Naive thymus-derived CD4-positive, alpha-beta T cell (primary cell): ENCODE measurements at places on chromosomes 3 and 15.

DNA sequence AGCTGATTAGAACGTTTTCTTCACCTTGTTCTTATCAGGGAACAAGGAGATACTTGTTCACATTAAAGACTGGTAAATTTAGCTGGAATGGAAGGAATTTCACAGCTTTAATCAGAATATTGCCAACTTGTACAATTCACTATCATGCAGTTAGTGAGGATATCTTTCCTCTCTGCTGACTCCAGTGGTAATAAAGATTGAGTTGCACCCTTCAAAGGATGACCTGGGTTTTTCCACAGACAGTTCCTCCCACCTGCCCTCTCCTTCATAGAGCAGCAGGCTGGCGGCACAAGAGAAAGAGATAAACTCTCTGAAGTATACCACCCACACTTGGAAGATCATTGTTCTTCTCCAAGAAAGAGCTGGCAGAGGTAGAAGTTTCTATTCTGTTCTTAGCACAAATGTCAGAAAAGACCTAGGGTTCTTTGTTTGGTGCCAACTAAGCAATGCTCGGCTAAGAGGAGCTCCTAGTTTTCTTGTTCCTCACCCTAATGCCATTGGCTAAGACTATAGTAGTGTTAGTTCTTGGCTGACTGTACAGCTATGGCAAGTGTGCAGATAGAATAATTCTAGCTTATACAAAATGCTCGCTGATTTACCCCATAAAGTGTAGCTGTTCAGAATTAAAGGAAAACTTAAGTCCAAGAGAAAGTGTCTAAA is 169.1 kb downstream of the CLSTN2 start:
- DNase-seq: no peak

DNA sequence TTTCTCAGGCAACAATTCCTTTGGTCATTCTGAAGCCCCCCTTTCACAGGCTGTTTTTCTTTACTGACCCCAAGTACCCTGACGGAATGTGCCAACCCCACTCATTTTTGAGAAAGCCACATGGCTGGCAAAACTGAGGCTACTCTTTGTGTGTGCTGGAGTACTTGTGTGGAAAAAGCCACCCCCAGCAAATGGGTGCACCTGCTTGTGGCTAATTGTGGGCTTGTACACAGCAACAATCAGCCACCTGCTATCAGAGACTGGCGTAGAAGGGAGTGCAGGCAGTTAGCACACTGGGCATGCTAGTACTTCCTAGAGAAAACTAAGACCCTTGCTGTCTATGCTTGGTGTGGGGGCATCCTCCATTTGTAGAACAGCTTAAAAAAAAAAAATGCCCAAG is 110.1 kb upstream of the LMOD3 start:
- DNase-seq: no peak

- DNase-seq: peak; percentile 82
These were observed 3.0 kb downstream of the SLC51A start for GRCh38 chr3:196219194-196219969.

GRCh38 chr3:149658744-149659497 is 1.1 kb upstream of the WWTR1 start:
- no peak for DNase-seq

DNA sequence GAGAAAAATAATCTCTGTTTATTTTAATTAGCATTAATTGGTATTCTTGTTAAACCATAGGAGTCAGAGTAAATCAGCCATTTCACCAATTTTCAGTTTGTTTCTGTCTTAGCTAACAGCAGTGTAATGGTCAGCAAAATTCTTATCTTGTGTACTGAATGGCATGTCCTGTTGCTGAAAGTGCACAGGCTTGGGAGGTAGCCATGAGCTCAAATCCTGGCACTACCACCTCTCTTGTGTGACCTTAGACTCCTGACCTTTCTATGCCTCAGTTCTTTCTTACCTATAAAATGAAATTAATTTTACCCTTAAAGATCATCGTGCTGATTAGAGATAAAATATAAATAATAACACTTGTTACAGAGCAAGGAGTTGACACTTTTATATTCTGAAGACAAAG is 35.8 kb downstream of the MLH1 start:
- DNase-seq: no peak

GRCh38 chr15:99090938-99091337 is 13.9 kb upstream of the SYNM start:
- no peak for DNase-seq

GRCh38 chr3:46512191-46512749 is 14.5 kb downstream of the RTP3 start:
- DNase-seq: no peak

DNA sequence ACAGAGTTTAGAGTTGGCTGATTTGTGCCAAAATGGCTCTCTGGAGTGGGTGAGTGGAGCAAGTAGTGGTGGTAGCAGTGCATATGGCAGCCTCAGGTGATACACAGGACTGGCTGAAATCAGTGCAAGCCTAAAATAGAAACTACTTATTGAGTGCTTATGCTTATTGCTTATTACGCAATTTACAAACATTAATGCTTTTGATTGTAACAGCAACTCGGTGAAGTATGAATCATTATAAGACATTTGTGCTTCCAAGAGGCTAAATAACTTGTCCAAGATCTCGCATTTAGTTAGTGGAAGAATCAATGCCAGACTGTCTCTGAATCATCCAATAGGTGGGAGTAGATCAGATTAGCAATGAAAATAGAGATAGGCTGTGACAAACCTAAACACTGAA is 353.8 kb downstream of the NAALADL2 start:
- no peak for DNase-seq

- DNase-seq: no peak
These were observed 1.1 kb downstream of the FAH start for GRCh38 chr15:80153900-80154299.

DNA sequence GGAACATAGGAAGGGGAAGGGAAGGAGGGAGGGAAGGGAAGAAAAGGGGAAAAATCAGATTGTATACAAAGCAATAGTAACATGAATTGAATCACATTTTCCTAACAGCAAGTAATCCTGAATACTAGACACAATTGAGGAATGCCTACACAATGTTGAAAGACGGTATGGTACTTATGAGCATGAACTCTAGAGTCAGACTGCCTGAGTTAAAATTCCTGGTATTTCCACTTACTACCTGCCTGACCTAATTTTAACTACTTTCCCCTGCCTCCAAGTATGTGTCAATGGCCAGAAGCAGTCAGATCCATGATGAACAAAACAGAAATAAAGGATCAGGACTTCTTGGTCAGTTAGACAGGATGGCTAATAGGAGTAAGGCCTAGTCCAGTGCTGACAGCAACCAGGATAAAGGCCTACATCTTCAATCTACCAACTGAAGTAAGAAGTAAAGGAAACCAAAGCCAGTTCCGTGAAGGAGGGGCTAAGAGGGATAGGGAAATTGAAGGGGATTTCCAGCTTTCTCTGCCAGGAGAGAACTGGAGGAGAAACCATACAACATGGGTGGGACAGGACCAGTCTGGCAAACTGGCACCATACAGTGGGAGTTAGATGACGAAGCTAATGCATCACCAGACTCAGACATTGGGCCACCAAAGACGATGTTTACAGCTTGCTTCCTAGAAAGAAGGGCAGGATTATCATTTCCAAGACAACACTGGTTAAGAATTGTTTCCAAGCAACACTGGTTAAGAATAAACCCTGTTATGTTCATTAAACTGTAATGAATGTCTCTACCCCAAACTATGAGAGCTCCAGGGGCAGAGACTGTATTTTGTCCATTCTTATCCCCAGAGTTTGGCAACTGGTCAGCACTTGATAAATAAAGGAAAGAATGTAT is 151.6 kb upstream of the UBE2E2 start:
- DNase-seq: no peak

GRCh38 chr3:32452009-32452408 is 50.6 kb downstream of the CMTM6 start:
- DNase-seq: no peak

- no peak for DNase-seq
These were observed 4.8 kb downstream of the RASGRP1 start for GRCh38 chr15:38559636-38560307.

DNA sequence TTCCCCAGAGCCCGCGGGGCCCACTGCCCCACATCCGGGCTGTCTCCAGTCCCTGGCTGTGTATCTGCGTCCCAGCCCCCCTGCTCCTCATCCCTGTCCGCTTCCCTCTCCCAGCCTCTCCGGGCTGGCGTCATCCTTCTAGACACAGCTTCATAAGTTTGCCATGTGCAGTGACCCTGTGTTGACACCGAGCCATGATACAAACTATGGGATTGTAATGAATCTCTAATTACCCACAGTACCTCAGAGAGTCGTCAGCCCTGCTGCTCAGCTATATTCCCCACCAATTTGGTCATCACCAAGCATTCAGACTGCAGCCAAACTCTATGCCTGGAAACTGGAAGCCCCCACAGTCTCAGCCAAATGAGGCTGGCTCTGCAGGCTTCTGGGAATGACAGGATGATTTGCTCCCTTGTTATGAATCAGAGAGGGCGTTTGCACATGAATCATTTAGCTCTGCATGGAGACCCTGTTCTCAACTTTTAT is 466.1 kb upstream of the ATP11B start:
- DNase-seq: no peak

DNA sequence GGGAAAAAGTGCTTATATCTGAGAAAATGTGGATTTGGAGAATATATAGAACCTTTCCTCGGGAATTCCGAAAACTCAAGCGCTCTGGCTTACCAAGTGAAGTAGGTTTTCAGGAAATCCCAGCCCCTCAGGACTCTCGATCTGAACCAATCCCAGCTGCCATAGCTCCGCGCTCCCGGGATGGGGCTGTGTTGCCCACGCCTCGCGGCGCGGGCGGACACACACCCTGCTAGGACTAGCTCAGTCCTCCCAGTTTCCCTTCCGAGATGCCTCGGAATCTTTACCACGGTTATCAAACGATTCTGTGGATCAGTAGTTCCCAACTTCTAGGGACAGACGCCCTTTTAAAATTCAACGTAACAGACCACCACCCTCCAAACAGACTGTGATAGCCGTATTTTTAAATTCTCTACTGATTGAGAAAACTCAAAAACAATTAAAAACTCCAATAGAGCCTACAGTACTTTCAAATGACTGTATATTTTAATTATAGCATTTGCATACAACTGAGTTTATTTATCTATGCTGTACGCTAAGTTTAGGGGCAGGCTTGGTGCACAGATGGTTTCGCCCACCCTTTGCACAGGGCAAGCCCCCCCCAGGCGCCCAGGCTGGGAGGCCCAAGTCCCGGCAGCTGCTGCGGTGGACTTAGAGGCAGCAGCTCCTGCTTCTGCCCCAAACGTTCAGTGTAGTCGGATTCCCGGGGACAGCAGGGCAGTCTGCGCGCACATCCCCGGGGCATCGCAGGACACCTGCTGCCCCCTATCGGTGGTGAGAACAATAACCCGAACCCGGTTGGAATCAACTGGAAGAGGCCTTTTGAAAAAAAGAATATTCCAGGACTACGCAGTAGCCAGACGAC is 52.3 kb downstream of the CCDC54 start:
- DNase-seq: peak; percentile 33

GRCh38 chr15:57862761-57863160 is 156.2 kb downstream of the POLR2M start:
- DNase-seq: no peak

GRCh38 chr3:56800130-56800831 is 1.5 kb downstream of the ARHGEF3 start:
- DNase-seq: peak; percentile 67

GRCh38 chr3:22392859-22393258 is 641.8 kb upstream of the ZNF385D start:
- no peak for DNase-seq

DNA sequence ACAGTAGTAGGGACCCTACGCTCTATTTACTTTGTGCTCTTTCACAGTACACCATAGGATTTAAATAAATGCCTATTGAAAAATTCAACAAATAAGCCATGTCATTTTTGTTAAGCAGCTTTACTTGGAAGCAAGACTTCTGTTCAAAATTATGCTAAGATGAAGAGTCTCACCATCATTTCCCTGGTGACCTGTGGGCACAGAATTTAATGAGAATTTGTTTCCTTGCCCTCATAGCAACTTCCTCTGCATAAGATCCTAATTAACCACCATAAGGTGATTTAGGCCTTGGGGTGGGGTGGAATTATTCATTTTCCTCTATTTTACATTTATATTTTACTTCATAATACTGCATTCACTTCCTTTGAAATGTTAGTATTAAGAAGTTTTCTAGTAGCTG is 70.5 kb downstream of the CHL1 start:
- no peak for DNase-seq

- peak; percentile 61 for DNase-seq
These were observed 30.6 kb upstream of the GPR160 start for GRCh38 chr3:170007031-170007663.

- DNase-seq: no peak
These were observed 39.0 kb downstream of the CD200R1L start for GRCh38 chr3:112807685-112808084.

- no peak for DNase-seq
These were observed 21.9 kb downstream of the CYP8B1 start for GRCh38 chr3:42853739-42854302.

- no peak for DNase-seq
These were observed 178.2 kb upstream of the TGFBR2 start for GRCh38 chr3:30428251-30428650.

DNA sequence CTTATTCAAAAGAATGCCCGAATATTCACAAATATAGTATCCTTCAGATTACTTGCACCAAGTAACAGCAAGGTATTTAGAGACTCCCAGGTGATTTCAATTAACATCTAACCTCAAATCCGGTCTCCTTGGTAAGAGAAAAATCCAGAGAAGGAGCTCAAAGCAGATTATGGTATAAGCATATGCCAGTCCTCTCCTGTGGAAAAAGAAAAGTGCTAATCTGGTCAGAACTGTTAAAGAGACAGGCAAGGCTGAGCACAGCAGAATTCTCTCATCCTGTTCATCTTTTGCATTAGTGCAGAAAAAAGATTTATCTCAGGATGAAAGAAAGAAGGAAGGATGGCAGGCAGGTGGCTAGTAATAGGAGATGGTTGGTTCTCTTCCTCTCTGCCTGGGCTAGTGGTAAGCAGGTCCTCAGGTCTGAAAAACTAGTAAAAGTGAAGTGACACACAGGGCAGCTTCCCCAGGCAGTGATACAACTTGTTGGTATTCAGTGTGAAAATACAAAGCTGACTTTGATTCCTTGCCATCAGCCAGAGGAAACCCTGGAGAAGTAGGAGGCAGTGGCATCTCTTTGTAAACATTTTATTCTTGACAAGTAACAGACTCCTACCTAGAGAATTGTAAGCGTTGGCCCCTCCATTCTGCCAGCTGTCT is 14.2 kb downstream of the ATXN7 start:
- no peak for DNase-seq
